NCI-H2171 treated with DMSO at 0.1 percent for 48 hours (cell line): ENCODE measurements at places on chromosomes 7 and 10.
A peak's percentile ranks its signal among the peaks of the same experiment; 100 is the strongest.

GRCh38 chr10:73839276-73839966 lies 28.0 kb upstream of the NDST2 start:
- no peak for DNase-seq

GRCh38 chr10:120266022-120266421 lies 191.0 kb upstream of the PLPP4 start:
- peak; percentile 23 for DNase-seq

DNA sequence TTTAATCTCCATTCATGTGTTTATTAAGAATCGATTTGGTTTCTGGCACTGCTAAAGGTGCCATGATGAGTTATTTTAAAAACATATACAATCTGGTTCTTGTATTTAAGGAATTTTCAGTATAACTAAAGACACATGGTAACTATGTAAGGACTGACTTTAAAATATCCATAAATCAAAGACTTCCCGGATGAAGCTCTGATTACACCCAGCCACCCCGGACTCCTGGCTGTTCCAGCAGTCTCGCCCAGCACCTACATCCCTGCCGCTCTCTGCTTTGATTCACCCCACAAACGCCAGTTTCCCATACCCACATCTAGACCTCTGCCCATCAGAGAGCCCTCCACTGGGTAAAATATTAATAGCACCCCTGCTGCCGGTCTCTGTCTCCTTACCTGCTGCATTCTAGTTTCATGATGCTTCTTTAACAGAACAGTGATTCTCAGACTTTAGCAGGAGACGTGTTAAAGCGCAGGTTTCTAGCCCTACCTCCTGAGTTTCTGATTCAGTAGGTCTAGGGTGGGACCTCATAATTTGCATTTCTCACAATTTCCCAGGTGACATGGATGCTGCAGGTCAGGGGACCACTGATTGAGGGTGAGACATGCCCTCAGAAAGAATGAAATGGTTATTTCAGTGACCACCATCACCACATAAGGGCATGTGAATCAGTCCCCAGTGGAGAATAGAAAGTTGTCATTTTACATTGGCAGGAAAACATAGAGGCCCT lies 185.7 kb downstream of the KIAA1217 start:
- DNase-seq = no peak

GRCh38 chr10:117543225-117544003 lies 868 bp downstream of the EMX2 start:
- no peak for DNase-seq

DNA sequence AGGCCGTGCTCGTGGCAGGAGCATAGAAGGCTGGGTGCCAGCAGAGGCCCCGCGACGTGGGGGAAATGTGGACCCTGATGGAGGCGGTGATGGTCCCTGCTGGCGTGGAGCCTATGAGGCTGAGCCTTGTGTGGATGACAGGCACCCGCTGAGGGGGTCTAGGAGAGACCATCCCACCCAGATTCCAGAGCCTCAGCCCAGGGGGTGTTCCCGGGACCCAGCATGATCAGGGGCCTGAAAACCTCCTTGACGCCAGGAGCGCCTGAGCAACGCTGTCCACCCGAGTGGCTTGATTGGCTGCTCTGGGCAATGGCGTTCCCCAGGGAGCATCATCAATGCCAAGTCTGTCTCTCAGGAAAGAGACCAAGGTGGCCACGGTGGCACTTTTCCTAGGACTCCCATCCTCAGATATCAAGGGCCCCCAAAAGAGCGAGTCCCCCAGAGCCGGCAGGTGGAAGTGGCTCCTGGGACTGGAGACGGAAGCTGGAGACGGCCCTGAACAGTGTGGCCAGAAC lies 61.1 kb downstream of the PWWP2B start:
- DNase-seq = no peak

GRCh38 chr10:15606377-15606776 lies 113.3 kb downstream of the ITGA8 start:
- no peak for DNase-seq

DNA sequence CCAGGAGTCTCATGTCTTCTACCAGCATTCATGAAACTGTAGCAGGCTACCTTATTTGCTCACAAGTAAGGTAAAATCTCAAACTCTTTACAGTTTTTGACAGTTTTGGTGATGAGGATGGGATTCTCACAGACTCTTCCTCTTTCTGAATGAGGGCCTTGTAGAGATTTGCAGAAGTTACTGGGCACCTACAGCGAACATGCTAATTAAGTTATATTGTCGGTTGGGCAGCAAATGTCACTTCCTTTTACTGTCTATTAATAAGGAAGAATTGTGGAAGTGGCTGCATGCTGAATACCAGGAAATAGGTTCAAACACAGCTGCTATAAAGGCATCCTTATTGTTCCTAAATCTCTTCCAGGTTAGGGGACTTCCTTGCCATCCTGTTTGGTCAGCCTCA lies 189.6 kb downstream of the DNAJC1 start:
- no peak for DNase-seq

GRCh38 chr7:42932811-42933591 lies 825 bp downstream of the MRPL32 start:
- peak; percentile 35 for DNase-seq

DNA sequence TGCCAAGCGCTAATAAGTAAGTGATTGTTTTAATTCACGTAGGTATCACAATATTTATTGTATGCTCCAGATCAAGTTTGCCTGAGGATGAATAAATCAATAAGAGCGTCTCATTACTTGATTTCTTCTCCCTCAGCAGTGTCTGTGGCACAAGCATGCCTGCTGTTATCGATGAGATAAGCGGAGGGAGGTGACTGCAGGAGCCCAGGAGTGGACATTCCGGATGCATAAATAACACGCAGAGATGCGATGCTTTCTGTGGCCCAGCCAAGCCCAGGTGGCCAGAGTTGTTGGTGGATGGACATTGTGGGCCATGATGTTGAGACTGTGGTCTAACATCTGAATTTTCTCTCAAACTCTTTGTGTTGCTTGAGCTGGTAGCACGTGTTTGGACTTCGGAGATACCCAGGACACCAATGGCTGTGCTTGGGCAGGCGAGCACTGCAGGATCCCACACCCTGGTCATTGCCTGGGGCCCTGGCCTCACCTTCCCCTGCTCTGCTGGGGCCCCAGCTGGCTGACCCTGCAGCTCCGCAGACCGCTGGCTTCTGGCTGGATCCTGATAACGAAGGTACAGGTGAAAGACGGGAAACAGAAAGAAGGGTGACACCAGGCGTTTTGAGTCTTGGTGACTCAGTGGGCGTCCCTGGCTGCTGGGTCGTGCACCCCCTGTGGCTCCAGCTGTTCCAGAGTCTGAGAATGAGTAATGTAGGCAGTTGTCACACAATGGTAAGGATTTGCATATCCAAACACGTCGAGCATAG lies 31.2 kb upstream of the MNX1 start:
- DNase-seq = no peak

GRCh38 chr10:35643151-35644049 lies 1.3 kb upstream of the FZD8 start:
- DNase-seq = peak; percentile 67

GRCh38 chr7:135681762-135682161 lies 19.4 kb downstream of the STMP1 start:
- no peak for DNase-seq

- DNase-seq = no peak
Observed at GRCh38 chr10:78007172-78007571, 22.1 kb downstream of the POLR3A start.

- DNase-seq = no peak
Observed at GRCh38 chr7:90094030-90094429, 60.2 kb upstream of the STEAP1 start.

DNA sequence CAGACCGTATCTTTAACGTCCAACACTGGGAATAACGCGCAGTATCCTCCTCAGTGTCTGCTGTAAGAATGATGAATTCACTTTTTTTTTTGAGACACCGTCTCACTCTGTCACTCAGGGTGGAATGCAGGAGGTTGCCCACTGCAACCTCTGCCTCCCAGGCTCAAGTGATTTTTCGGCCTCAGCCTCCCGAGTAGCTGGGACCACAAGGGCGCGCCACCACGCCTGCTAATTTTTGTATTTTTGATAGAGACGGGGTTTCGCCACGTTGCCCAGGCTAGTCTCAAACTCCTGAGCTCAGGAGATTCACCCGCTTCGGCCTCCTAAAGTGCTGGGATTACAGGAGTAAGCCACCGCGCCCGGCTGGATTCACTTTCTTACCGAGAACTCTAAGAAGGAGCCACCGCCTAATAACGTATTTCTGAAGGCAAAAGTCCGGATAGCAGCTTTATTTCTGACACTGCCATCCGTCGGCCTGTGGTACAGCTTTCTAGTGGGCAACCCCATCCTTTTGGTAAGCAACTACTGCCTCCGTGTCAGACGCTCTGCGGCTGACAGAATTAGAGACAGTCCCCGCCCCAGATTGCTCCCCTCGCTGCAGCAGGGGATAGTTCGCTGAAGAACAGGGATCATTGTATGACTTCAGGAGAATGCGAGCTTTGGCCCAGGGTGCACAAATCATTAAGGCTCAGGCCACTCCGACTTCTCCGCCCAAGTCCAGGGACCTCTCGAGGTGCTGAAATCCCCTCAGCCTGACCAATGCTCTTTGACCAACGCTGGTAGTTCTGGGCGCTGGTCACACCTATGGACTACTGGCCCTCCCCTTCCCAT lies 662 bp downstream of the POLR3A start:
- no peak for DNase-seq

DNA sequence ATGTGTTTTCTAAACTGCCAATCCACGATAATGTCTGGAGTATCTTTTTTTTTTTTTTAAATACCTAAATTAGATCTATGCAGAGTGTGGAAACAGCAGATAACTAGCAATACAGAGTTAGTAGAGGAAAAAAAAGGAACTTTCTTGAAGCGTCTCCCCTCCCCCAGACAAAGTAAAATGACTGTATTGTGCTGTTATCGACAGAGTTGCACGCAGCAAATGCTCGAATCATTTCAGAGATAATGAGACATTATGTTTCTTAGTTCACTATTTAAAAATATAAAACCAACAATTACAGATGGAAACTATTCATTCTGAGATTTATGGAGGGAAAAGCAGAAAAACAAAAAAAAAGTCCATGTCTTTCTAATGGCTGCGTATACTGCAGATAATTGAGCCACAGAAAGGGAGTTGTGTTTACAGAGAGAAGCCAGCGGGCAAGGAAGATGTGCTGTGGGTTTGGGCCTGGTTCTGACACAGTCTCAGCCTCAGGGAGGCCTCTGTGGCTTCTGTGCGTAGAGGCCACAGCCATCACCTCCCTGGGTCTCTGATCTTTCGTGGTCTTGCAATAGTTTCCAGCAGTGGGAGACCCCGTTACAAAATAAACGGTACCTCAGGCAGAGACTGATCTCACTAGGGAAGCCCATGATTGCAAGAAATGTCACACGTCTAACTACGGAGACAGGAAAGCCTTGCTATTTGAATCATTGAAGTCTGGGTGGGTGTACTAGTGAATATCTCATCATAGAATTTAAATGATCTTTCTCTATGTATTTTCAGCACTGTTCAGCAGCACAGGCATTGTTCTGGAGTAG lies 19.1 kb upstream of the KLF6 start:
- DNase-seq = no peak

DNA sequence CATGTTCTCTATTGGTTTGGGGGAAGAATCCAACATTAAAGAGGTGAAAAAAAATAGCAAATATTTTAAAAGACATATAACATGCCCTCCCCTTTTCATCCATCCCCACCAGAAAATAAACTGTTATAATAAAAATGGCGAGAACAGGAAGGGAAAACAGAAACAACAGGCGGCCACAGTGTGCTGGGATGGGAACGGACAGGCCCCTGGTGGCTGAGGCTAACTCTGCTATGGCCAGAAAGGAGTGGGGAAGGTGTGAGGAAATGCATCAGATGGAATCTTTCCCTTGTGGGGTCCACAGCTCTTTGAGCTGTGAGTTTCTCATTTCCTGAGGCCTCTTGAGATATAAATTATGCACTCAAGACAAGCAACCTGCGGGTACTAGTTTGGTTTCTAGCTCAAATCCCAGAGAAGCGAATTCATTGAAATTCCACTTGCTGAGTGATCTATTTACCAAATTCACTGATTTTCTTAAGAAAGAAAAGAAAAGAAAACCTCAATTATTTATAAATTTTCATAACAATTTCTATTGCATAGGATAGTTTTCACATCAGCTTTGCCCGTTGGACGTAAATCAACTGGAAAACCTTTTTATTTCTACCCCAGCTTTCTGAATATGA lies 139.5 kb downstream of the BMPER start:
- no peak for DNase-seq

DNA sequence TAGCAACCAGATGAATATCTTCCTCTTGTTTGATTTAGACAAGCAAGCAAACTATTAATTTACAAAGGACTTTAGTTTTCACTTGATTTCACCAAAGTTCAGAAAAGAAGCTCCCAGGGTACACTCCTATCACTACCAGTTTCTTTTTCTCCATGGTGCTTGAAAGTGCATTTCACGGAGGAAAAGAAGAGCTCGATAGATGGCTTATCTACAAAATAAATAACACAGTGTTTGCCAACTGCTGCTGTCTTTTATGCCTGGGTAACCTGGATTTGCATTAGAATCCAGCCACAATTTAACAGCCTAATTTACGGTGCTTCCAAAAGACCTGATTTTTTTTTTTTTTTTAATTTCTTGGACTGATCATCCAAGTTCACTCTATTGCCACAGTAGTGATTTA lies 275.7 kb downstream of the GPR37 start:
- DNase-seq = no peak

DNA sequence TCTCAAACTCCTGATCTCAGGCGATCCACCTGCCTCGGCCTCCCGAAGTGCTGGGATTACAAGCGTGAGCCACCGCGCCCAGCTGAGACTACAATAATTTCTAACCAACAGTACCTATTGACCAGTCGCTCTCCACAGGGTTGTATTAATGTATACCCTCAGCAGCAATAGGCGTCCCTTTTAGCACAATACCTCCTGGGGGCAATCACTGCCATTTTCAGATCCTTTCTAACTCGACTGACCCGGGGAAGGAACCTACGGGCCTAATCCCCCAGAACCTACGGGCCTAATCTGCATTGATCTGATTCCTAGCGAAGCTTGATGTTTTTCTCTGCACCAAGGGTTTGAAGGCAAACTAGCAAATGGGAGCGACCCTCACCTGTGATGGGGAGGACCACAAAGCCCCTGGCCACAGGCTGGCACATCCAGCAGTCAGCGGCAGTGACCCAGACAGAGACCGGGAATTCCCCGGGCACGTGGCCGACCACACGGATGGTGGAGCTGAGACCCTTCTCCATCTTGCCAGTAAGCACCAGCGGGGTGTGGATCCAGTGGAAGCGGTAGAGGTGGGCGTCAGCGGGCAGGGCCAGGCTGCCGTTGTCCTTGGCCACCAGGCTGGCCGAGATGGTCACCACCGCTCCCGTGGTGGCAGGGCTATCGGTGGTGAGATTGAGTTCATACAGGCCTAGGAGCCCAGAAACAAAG lies 6.9 kb downstream of the TMEM130 start:
- no peak for DNase-seq
